T-helper 2 cell treated with Interferon-gamma antibody and Interleukin-4, amounts not matched to agents 5 μg/mL and 100 μg/mL, for 36 hours (primary cell): ENCODE measurements at places on chromosomes 13 and 19.
A peak's percentile ranks its signal among the peaks of the same experiment; 100 is the strongest.

GRCh38 chr13:48231080-48231479 is 1.9 kb upstream of the ITM2B start:
- peaks cover 21% of the 10 kb centered on the region for H3K4me1 ChIP-seq
- H3K27ac ChIP-seq: no peak overlapping the region
- peaks cover 65% of the 10 kb centered on the region for H3K27me3 ChIP-seq
- H3K36me3 ChIP-seq: peaks cover 12% of the 10 kb centered on the region

- H3K27ac ChIP-seq: no peak overlapping the region
- no peak overlapping the region for H3K4me3 ChIP-seq
- no peak for DNase-seq
- peaks cover 3% of the 10 kb centered on the region for H3K36me3 ChIP-seq
Measured at GRCh38 chr19:36245210-36246005, 30.5 kb downstream of the ZNF146 start.

DNA sequence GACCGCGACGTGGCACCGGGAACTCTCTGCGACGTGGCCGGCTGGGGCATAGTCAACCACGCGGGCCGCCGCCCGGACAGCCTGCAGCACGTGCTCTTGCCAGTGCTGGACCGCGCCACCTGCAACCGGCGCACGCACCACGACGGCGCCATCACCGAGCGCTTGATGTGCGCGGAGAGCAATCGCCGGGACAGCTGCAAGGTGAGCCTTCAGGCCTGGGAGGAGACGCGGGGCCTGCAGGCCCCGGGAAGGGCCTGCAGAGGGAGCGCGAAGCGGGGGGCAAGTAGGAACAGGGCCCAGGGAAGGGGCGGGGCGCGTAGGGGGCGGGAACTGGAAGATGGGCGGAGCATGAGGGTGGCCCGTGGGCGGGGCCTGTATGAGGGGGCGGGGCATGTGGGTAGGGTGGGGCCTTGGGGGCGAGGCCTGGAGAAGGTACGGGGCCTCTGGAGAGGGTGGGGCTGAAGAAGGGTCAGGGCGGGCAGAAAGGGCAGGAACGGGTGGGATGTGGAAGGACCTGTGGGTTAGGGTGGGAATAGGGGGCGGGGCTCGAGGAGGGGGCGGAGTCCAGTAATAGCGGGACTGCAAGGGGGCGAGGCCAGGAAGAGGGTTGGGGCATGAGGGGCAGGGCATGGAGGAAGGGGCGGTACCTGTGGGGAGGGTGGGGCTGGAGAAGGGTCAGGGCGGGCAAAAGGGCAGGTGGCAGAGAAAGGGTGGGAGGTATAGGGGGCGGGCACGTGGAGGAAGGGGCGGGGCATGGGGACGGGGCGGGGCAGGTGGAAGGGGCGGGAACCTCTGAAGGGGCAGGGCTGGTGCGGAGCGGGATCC is 2.5 kb downstream of the CFD start:
- peaks cover 12% of the 10 kb centered on the region for H3K27me3 ChIP-seq
- peak overlapping the region; percentile 66 for H3K4me3 ChIP-seq
- peaks cover 2% of the 10 kb centered on the region for H3K36me3 ChIP-seq
- DNase-seq: peak; percentile 48
- peak overlapping the region; percentile 73 for H3K27ac ChIP-seq

DNA sequence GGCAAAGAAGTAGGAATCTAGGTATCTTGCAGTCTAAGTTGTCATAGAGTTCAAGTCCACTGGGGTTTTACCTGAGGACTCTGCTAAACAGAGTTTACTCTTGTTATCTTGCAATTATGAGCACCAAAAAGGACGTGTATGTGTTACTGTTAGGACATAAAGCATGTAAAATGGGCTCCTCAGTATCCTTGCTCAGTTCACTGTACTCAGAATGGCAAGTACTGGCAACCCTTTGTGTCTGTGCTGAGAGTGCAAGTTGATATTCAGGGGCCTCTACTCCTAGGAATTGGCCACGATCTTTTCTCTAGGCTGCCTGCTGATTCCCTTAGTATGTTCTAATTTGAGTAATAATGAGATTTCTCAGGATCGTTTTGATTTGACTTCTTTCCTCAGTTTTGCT is 13.3 kb downstream of the TDRD3 start:
- H3K27me3 ChIP-seq: no peaks in the 10 kb centered on the region
- no peak overlapping the region for H3K4me3 ChIP-seq
- H3K4me1 ChIP-seq: peaks cover 4% of the 10 kb centered on the region
- H3K27ac ChIP-seq: no peak overlapping the region
- peaks cover 18% of the 10 kb centered on the region for H3K36me3 ChIP-seq

DNA sequence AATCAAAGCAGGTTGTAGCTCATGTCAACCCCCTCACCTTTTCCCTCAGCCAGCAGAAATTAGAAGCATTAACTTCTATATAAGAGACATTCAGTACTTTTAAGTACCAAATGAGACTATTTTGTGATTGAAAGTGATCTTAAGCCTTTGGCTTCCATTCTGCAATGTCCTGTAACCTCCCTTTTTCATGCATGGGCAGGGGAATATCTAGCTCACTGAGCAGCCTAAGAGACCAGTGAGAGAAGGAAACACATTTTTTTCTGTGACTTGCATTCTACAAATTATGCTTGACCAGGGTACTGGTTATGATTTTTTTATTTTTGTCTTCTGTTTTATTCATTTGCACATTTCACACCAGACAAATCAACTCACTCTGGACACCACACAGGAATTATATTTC is 369.6 kb downstream of the KCTD12 start:
- peaks cover 2% of the 10 kb centered on the region for H3K27me3 ChIP-seq
- no peaks in the 10 kb centered on the region for H3K36me3 ChIP-seq
- H3K4me3 ChIP-seq: no peak overlapping the region
- DNase-seq: no peak
- H3K4me1 ChIP-seq: no peaks in the 10 kb centered on the region

DNA sequence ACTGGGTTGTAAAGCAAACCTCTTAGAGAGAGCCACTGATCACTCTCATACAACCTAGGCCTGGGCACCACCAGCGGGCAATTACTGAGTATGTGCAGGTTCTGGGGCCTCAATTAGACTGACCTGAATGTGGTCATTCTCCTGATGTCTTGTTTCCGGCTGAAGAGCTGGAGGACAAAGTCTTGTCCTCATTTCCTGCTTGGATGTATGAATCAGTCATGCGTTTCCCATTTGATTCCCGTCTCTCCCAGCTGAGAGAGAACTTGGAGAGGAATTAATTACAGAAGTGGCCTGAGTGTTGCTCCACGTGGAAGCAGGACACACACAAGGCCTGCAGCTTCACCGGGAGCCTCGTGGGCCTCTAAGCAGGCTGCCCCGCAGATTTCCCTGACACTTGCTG is 799.3 kb upstream of the ARGLU1 start:
- DNase-seq: no peak
- H3K27ac ChIP-seq: no peak overlapping the region
- H3K36me3 ChIP-seq: no peaks in the 10 kb centered on the region
- H3K4me1 ChIP-seq: no peaks in the 10 kb centered on the region
- H3K27me3 ChIP-seq: no peaks in the 10 kb centered on the region

DNA sequence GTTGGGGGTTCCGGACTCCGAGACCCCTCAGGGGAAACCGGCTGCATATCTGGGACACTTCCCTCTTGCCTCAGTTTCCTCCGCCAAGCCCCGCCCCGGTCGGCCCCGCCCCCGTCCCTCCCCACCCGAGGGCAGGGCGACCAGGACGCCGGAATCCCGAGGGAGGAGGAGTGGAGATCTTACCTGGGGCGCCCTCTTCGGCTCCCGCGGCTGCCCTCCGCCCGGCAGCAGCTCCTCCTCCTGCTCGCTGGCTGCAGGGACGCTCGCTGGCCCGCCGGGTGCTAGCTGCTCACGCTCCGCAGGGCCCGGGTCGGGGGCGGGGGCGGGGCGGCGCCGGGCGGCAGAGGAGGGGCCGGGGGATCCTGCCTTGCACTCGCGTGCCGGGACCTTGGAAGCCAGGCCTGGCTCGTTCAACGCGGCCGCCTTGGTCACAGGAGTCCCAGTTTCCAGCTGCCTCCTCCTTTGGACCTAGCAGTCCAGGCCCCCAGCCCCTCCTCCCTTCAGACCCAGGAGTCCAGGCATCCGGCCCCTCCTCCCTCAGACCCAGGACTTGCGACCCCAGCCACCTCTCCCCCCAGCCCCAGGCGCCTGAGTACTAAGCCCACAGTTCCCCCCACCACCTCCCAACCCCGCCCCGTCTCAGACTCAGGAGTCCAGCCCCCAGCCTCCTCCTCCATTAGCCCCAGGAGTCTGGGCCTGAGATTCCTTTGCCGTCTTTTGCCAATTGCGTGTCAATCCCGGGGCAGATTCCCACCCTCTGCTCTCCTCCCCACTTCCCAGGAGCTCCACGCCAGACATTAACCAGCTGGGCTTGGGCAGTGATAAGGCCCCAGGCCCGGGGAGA is at the start of gene NTF4:
Gene NTF4 (minus strand): TSS at position 51 of the 844 bp plus-strand sequence. CDS start 2,821 bp downstream, outside the sequence.
- no peak within 1 kb of the TSS for H3K4me3 ChIP-seq
- H3K36me3 ChIP-seq: no peaks in the 10 kb centered on the region
- no peak within 1 kb of the TSS for H3K27ac ChIP-seq
- H3K4me1 ChIP-seq: no peaks in the 10 kb centered on the region
- DNase-seq: no peak

DNA sequence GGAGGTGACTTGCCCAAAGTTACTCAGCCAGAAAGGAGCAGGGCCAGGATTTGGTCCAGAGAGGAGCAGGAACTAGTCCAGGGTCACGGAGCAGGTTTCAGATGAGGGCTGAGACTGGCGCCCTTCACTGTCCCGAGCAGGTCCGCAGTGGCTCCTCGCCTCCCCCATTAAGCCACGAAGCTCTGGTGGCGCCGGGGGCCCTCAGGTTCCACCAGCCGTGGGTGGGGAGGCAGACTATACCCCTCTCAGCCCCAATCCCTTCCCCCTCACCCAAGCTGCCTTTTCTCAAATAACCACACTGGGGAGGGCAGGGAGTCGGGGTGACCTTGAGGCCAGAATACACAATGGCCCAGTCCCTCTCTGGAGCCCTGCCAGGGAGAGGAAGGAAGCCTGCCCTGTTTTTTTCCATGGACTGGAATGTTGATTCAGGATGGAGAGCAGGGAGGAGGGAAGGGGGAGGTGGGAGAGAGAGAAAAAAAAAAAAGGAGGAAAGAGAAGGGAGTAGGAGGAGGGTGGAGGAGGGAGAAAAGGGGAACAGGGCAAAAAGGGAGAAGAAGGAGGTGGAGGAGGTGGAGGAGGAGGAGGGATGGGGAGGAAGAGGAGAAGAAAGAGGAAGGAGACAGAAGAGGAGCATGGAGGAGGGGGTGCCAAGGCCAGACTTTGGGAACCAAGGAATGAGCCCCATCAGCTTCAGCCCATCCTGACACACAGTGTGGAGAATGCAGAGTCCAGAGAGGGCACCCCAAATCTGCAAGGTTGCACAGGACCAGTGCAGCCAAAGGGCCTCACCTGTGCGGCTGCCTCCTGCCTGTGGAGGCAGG is 19.7 kb downstream of the CEACAM16 start:
- H3K36me3 ChIP-seq: peaks cover 1% of the 10 kb centered on the region
- H3K4me3 ChIP-seq: no peak overlapping the region
- H3K4me1 ChIP-seq: peaks cover 15% of the 10 kb centered on the region
- DNase-seq: no peak

- H3K27ac ChIP-seq: no peak overlapping the region
- no peak overlapping the region for H3K4me3 ChIP-seq
- H3K27me3 ChIP-seq: no peaks in the 10 kb centered on the region
- H3K4me1 ChIP-seq: no peaks in the 10 kb centered on the region
- DNase-seq: no peak
Measured at GRCh38 chr19:10052602-10053360, 33.3 kb upstream of the SHFL start.

DNA sequence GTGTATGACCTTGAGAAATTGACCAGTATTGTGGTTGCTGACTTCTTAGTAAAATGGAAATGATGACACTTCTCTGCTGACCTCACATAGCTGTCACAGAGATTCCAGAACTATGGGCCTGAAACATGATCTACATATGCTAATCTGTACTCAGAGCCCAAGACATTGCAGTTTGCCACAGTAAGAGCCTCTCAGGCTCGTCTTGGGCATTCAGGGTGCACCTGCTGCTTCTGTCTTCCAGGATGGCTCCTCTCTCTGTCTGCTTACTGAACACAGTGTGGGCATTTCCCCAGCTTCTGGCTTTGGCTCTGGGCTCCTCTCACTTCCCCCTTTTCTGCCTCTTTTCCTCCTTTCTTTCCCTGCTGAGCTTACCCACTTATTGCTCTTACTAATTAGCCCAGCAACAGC is 22.3 kb upstream of the SLC46A3 start:
- no peak overlapping the region for H3K27ac ChIP-seq
- H3K4me3 ChIP-seq: no peak overlapping the region
- H3K27me3 ChIP-seq: peaks cover 2% of the 10 kb centered on the region
- no peak for DNase-seq

DNA sequence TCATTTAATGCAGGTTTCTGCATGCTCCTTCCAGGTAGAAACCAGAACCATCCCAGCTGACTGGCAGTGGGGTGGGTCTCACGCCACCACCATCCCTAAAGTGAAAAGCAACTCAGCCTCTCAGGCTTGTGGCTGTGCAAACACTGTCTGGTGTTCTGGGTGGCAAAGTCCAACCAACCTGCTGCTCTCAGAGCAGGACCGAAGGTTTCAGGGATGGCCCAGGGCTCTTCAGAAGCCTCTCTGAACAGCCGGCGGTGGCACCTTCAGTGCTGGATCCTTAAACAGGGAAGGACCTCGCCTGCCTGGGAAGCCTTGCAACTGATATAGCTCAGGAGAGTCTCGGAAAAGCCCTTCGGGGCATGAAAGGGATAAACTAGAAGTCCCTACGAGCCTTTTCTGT is 100.8 kb downstream of the COL4A1 start:
- no peaks in the 10 kb centered on the region for H3K27me3 ChIP-seq
- H3K27ac ChIP-seq: no peak overlapping the region
- no peak overlapping the region for H3K4me3 ChIP-seq
- DNase-seq: no peak
- no peaks in the 10 kb centered on the region for H3K36me3 ChIP-seq
- no peaks in the 10 kb centered on the region for H3K4me1 ChIP-seq

DNA sequence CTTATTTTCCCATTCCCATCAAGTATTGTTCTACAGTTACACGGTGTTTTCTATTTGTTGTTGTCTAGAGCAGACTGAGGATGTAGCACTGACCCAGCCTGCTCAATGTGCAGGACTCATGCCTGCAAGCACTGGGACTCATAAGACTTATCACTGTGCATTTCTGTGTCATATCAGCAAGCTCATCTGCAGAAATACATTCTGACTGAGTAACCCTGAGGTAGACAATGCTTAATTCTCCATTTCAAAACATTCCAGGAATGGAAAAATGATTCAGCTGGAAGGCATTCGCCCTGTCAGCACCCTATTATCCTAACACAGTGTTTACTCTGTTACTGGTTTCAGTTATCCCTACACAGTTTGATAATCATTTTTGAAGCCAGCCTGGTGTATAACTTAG is 2506.4 kb downstream of the PCDH9 start:
- H3K27me3 ChIP-seq: no peaks in the 10 kb centered on the region
- H3K36me3 ChIP-seq: no peaks in the 10 kb centered on the region
- DNase-seq: no peak
- no peak overlapping the region for H3K27ac ChIP-seq
- H3K4me1 ChIP-seq: no peaks in the 10 kb centered on the region

DNA sequence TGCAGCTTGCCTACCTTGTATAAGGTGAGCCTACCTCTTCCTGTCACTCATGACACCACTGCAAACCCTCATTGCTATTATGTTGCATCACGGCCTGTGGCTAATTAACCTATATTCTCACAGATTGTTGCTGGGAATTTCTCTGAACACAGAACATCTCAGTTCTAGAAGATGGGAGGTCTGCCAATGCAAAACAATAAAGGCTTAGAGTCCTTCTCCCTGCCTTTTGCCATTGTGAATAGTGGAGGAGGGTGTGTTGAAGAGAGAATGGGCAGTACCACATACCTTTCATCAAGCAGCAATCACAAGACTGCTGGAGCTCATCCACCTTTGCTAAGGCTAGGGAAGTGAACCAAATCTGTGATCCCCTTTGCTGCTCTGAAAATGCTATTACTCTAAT is 34.4 kb downstream of the WDFY2 start:
- H3K4me3 ChIP-seq: no peak overlapping the region
- H3K4me1 ChIP-seq: peaks cover 28% of the 10 kb centered on the region
- no peak overlapping the region for H3K27ac ChIP-seq
- no peak for DNase-seq
- H3K27me3 ChIP-seq: no peaks in the 10 kb centered on the region
